Osteoblast (primary cell): ENCODE measurements at places on chromosomes 12 and 14. TPM values are rescaled to one million over a fixed set of nuclear protein-coding genes. Genes with fewer than 3 reads are reported as not detected.

ZFYVE21 gene
- 36.9 and 39.8 TPM in 2 replicates for total RNA-seq

PIANP gene
- not detected in 2 replicates for total RNA-seq

TSHR gene
- not detected in 2 replicates for total RNA-seq

FMNL3 gene
- 24.6 and 31.8 TPM in 2 replicates for total RNA-seq

ASPG gene
- under 0.01 TPM in 1 of 2 replicates, not detected in the other for total RNA-seq

CACNA1C gene
- total RNA-seq = 19.2 and 22.4 TPM in 2 replicates

XRCC3 gene
- 4.3 and 5.0 TPM in 2 replicates for total RNA-seq

C12orf42 gene
- not detected in 2 replicates for total RNA-seq

KIF5A gene
- total RNA-seq = 0.29 and 0.36 TPM in 2 replicates

MIP gene
- not detected in 2 replicates for total RNA-seq

GYS2 gene
- total RNA-seq = not detected in 2 replicates

APOF gene
- not detected in 2 replicates for total RNA-seq
